ENCODE measurements at places on chromosomes 6 and 20. TPM values are rescaled to one million over a fixed set of nuclear protein-coding genes. Genes with fewer than 3 reads are reported as not detected.

- H3K4me3 ChIP-seq, result no peak overlapping the region
- H3K36me3 ChIP-seq, result no peaks in the 10 kb centered on the region
- H3K4me1 ChIP-seq, result no peaks in the 10 kb centered on the region
These were observed 92.3 kb downstream of the RFPL4B start for GRCh38 chr6:112439432-112439831.

DNA sequence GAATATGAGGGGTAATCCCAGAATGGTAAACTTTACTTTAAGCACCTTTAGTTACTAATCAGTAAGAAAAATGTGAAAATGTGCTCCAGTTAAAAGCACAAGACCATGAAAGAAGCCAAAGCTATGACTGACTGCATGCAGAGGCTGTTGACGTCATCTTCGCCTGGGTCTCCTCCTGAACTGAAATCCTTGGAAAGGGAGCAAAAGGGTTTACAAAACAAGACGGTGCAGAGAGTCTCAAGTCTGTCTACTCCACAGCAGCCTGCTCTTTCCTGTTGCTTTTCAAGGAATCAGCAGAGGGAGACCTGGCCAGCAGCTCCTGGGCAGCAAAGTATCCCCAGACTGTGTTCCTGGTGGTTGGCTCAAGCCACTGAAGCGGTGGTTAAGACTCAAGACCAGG, 10.2 kb downstream of the FKBP1A start:
- H3K4me3 ChIP-seq, result peak overlapping the region; percentile 15
- H3K36me3 ChIP-seq, result no peaks in the 10 kb centered on the region
- H3K4me1 ChIP-seq, result peaks cover 77% of the 10 kb centered on the region
- DNase-seq, result no peak

- H3K4me3 ChIP-seq, result no peak overlapping the region
- no peak overlapping the region for H3K27ac ChIP-seq
- no peaks in the 10 kb centered on the region for H3K27me3 ChIP-seq
- DNase-seq, result no peak
These were observed 308.9 kb upstream of the THEMIS start for GRCh38 chr6:128209771-128210170.

DNA sequence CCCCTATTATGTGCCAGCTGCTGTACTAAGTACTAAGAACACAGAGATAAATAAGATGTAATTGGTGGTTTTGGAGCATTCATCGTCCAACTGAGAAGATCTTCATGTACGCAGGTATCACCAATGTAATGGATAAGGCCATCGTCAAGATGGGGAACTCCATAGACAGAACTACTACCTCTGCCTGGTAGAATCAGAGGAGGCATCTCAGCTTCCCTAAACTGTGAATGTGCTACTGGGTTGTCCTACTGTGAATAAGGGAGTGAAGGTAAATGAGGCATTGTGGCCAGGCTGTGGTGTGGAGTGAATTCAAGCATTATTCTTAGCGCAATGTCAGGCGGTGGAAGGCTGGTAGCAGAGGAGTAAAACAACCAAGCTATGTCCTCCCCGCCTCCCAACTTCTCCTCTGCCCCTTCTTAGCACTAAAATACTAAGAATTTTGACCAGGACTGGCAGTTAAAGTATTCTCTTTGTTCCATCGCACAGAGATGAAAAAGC, 68.2 kb downstream of the TBC1D7 start:
- DNase-seq, result no peak
- no peaks in the 10 kb centered on the region for H3K36me3 ChIP-seq
- no peak overlapping the region for H3K4me3 ChIP-seq
- no peaks in the 10 kb centered on the region for H3K27me3 ChIP-seq
- H3K4me1 ChIP-seq, result no peaks in the 10 kb centered on the region

The DLK2 gene
- total RNA-seq, result 0.56 TPM

The ADISSP gene
- total RNA-seq, result 12.4 TPM

- no peak overlapping the region for H3K4me3 ChIP-seq
- H3K36me3 ChIP-seq, result no peaks in the 10 kb centered on the region
- no peaks in the 10 kb centered on the region for H3K27me3 ChIP-seq
- H3K4me1 ChIP-seq, result no peaks in the 10 kb centered on the region
These were observed 75.2 kb upstream of the ADTRP start for GRCh38 chr6:11853678-11854407.

The PRR18 gene
- not detected for total RNA-seq

Measured in psoas muscle (tissue), 8 donors.